ENCODE measurements at places on chromosomes 4 and X.

DNA sequence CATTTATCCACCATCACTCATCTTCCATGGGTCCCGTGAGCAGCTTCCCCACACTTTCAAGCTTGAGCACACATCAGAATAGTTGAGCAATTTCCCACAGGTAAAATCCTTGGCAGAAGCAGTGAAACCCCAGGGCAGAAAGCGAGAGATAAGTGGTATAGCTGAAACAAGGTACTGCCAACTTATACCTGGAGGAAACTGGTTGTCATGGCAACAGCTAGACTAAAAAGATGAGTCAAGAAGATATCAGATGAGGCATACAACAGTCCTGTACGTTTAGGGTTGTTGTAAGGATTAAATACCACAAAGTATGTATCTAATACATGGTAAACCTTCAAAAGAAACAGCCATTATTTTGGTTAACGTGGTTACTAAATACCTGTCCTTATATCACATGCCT is 66.9 kb upstream of the PHOX2B start:
- no peak for DNase-seq

- no peak for DNase-seq
Measured at GRCh38 chr4:80196922-80197573, at the start of gene PRDM8. PRDM8 (plus strand) TSS chr4:80197503; CDS start chr4:80200081, 2,578 bp downstream.

GRCh38 chr4:3176367-3177229 is 72.4 kb upstream of the MSANTD1 start:
- DNase-seq, result no peak

DNA sequence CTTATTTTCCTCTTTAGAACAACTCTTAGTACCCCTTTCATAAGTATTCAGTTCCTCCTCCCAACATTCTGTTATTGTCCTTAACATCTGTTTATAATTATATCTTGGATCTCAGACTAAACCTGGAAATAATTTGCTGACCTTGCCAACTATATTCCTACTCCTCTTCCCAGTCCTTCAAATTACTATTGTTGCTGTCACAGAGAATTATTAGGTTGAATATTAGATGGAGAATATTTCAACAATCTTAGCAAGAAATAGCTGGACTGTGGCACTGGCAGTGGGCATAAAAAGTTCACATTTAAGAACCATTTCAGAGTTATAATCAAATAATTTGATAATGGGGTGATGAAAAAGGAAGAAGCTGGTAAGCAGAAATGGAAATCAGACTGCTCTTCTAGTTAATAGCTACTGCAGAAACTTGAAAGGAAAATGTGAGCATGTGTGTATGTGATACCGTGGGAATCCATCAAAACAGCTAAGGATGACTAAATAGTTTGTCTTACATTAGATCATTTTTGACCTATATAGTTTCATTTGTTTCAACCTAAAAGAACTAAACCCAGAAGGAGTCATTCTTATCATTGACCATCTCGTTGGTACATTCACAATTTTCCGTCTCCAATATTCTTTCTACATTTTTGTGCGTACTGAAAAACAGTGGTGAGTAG is 43.3 kb upstream of the PRDM8 start:
- DNase-seq, result no peak

DNA sequence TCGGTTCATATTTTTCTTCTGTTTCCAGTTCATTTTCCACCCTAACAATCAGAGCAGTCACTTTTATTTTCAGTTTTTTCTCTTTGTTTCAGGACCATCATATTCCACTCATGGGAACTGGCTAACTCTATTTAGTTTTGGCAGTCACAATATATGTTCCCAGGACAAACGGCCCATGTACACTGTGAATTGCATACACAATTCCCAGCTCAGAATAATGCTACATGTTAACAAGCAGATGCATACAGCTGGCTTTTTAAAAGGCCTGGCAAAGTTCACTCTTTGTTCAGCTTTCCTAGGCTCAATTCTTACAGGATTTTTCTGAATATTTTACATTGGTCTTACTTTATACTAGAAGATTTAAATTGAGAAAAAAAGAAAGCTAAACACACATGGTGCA is 224.9 kb downstream of the ANKRD50 start:
- no peak for DNase-seq

DNA sequence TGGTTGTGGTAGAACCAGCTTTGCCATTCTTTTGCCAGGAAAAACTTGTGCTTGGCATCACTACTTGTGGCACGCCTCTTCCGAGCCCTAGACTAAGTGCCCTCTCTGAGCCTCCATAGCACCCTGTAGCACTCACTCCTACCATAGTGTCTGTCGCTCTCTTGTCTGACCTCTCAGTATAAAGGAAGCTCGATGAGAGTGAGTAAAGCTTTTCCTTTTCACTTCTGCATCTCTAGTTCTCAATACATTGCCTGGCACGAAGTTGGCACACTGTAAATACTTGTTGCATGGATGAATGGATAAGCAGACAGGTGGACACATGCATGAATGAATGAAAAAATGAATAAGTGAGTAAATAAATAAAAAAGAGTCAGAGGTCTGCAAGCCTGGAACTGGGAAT is 48.3 kb downstream of the TLR10 start:
- no peak for DNase-seq

DNA sequence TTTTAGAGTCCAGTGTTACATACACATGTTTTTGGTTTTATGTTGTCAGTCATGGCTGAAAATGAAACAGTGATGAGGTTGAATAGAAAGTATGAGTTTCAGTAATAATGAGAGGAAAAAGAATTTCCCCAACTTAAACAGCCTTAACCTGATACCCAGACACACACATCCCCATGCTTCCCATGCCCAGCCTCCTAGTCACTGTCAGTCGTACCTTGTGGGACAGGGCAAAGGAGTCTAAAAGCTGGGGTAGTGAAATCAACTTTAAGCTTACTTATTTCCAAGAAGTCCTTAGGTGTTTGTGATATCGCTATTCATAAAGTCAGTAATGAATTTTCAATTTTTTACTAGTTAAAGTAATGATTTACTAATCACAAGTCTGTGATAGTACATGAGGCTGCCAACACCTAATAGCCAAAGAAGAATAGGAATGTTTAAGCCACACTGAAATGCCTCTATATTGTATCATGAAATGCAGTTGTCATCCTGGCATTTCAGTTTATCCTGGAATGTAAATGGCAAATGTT is 24.3 kb upstream of the GPR34 start:
- DNase-seq, result no peak

DNA sequence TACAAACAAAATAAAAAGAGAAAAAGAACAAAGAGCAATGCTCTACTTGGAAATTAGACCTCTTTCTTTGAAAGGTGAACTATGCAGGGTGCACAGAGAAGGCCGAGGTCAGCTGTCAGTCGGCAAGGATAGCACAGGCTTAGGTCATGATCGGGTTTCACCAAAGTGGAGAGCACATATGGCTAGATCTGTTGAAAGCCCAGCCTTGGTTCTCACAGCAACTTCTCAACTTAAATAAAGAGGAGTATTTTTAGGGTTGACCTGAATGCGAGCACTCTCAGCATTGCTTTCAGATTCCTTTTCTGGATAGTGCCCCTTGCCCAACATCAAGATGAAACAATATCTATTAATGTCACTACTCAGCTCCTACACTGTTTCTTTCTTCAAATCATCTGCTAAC is 122.9 kb upstream of the GPC4 start:
- DNase-seq, result no peak

DNA sequence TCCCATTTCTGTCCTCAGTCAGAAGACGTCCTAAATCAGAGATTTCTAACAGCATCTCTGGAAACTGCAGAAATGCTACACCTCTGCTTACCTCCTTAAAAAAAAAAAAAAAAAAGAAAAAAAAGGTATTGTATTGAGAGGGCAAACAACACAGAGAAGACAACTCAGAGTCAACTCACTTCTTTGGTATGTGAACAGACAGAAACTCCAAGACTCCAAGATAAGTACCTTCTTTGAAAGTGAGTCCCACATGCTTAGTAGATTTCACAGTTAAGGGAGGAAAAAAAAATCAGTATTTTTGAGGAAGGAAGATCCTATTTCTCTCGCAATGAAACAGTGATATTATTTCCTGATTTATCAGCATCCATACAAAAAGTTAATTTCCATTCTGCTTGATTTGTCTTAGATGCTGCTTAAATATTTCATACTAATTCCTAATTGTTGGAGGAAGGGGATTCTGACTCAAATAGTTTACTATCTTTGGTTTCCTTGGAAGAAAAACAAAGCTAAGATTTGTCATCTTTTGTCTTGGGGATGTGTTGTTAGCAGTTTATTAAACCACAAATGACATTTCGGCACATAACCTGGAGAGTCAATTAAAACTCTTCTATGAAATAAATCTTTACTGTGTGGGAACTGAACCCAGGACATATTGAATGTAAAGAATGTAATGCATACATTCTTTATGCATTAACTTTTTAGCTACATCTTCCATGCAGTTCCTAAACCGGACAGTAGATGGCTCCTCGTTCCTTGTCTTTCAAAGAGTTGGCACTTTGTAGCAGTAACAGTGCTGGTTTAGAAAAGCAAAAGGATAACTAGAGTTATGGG is 4.7 kb downstream of the RASGEF1B start:
- peak; percentile 49 for DNase-seq

DNA sequence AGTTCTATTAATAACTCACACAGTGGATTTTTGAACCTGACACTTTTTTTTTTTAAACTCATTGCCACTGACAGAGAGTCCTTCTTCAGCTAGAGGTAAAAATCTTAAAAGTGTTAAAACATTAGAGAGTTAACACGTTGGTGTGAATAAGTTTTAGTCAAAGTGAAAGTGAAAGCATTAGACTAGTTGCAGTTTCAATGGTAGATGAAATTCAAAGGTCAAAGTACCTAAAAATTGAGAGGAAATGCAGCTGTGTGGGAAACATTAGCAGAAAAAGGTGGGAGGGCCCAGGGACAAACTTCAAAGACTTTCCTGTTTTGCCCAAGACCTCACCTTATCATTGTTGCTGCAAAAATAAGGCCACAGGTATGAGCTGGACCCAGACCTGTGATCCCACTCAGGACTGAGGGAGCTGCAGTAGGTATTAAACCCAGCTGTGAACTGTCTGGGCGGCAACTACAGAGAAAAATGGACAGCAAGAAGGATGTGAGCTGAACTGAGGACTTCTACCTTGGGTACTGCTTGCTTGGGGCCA is 17.6 kb upstream of the GABRA4 start:
- no peak for DNase-seq

- no peak for DNase-seq
Measured at GRCh38 chr4:93732509-93732908, 96.0 kb upstream of the ATOH1 start.

GRCh38 chr4:140893939-140894338 is 137.8 kb upstream of the TBC1D9 start:
- DNase-seq, result no peak

DNA sequence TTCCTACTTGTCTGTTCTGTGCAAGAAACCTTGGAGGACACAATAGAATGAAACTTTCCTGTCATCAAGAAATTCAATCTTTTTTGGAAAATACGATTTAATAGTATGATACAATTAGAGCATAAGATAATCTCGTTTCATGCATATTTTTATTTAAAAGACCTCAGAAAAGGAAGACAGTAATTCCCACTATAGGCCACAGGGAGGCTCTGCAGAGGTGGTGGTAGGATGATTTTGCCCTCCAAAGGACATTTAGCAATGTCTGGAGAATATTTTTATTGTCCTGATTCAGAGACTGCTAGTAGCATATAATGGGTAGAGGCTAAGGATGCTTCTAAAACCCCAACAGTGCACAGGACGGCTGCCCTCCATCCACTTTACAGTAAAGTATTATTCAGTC is 68.7 kb downstream of the PAK3 start:
- no peak for DNase-seq

DNA sequence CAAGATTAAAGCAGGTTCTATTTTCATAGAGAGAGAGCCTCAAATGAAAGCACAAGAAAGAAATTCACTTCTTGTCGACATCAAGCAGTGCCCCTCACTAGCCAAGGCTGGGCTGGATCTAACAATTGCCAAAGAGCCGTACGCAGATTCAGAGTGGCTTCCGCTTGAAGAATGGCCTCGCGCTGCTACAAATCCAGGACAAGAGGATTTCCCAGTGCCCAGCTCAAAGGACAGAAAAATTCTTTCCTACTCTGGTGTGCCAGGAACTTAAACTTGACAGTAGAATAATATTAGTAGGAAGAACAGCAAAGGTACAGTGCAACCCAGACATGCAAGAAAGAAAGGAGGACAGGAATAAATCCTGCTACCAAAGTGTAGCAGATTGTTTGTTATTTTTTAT is 56.5 kb upstream of the PPARGC1A start:
- DNase-seq, result no peak

DNA sequence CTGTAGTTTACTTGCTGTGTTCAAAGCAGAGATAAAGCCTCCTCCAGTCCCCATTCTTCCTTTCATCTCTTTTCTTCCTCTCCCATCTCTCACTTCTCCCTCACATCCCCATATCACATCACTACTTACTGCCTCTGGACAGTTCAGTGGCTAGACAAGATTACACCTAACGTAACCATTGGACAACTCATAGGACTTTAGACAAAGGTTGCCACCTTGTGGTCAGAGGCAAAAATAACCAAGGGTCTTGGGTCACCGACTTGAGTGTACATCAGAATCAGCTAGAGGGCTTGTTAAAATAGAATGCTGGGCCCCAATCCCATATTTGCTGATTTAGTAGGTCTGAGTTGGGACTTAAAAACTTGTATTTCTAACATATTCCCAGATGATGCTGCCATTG is 109.3 kb upstream of the DGKK start:
- DNase-seq, result peak; percentile 0

DNA sequence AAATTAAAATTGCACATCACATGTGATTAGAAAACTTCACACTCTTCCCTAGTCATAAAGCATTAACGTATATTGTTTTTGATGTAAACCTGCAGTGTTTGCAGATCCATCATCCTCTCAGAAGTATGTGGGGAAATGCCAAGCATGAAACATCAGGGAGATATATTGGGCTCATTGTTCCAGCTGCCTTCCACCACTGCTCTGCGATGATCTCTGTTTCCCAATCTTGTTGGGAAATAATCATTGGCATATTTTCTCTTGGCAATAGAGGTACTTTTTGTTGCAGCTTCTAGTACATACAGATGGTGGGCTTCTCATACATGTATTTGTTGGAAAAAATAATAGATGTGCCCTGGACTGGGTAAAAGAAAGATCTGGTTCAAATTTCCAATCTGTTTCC is 466.3 kb upstream of the HS3ST1 start:
- no peak for DNase-seq

DNA sequence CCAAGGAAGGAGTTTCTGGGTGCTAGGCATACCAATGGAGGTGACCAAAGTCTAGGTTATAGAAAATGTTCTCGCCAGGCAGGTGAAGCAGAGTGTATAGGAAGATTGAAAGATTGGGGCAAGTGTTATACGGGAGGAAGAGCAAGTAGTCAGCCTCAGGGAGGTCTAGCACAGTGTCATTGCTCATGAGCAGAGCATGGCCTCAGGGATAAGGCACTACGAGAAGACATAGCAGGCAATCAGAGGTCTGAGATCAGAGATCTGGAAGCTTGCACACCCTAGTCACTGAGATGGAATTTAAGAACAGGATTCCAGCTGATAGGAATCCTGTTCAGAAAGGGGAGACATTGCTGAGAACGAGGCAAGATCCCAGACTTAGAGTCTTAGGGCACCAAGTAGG is 350.0 kb upstream of the CASK start:
- DNase-seq, result no peak
